Vagina (tissue), 2 donors: ENCODE measurements at places on chromosomes 13 and 19. TPM values are rescaled to one million over a fixed set of nuclear protein-coding genes. Genes with fewer than 3 reads are reported as not detected.

DNA sequence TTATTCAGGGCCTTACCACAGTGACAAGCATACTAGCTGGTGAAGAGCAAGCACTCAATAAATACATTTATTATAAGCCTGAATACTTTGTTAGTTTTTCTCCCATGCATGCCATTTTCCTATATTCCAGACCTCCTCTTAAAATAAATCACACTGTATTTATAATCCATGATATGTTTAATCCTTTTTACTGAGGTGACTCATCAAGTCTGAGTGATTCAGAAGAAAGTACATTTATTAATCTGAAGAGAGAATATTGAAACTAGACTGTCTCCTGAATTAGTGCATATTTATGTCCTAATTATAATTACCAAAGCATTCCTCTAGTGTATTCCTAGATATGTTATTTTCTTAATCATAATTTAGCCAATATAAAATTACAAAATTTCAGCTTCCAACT is 323.3 kb downstream of the NALCN start:
- no peak for DNase-seq
- H3K4me1 ChIP-seq: no peaks in the 10 kb centered on the region
- no peaks in the 10 kb centered on the region for H3K36me3 ChIP-seq
- no peak overlapping the region for H3K27ac ChIP-seq

DNA sequence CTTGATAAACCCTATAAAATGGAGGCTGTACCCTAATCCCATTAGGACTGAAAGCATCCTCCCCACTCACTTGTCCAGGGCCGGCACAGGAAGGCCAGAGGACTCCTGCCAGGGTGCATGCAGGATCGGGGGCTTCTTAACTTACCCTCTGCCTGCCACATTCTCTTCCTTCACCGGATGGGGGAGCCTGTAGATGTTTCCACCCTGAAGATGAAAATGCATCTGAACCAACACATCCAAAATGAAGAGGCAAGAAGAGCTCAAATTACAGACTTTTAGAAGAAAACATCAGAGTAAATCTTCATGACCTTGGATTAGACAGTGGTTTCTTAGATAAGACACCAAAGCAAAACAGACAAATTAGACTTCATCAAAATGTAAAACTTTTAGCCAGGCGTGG is 25.9 kb upstream of the NAPA start:
- H3K4me3 ChIP-seq: no peak overlapping the region
- H3K27ac ChIP-seq: no peak overlapping the region

DNA sequence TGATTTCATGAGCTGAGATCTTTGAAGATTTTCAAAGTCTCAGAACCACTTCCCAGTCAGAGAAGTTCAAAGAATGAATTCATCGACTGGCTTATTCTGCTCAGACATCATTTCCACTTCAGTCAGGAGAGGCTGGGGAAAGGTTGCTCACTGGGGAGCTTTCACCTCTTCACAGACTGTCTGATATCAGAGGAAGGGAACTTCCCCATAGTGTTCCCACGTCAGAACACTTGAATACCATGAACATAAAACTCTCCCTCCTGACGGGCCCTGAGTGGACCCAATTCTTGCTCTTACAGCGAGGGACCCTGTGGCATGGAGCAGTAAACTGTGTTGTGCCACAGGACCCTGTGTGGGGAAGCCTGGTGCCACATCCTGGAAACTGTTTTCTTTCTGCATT is 492.6 kb downstream of the COG6 start:
- no peaks in the 10 kb centered on the region for H3K27me3 ChIP-seq
- peaks cover 19% of the 10 kb centered on the region for H3K4me1 ChIP-seq

DNA sequence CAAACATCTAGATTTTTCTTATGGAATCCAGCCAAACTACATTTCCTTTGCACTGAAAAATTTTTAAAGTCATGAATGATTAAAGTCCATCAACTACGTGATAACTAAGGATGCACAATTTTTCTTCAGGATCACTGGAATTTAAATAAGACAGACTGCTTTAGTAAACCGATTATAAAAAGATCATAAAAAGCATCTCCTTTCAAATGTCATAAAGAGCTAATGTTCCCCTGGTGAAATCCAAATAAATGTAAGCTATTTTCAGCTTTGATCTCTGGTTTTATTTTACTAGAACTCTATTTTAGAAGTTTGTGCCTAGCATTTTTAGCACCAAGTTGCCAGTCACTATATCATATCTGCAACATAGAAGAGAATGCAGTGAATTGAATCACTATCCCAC is 460.8 kb downstream of the RFC3 start:
- H3K27ac ChIP-seq: no peak overlapping the region
- H3K27me3 ChIP-seq: no peaks in the 10 kb centered on the region
- DNase-seq: no peak

- H3K27me3 ChIP-seq: no peaks in the 10 kb centered on the region
- no peak for DNase-seq
- peak overlapping the region; percentile 8 for H3K27ac ChIP-seq
- H3K4me1 ChIP-seq: peaks cover 25% of the 10 kb centered on the region
- peak overlapping the region; percentile 31 for H3K4me3 ChIP-seq
- no peaks in the 10 kb centered on the region for H3K36me3 ChIP-seq
Observed at GRCh38 chr13:74063533-74064100, 70.6 kb downstream of the KLF12 start.

The CEACAM1 gene
- total RNA-seq: 24.3 TPM

The KCNRG gene
- not detected for total RNA-seq

The BEST2 gene
- total RNA-seq: 1.2 TPM

The FRY gene
- total RNA-seq: 11.0 TPM

The C19orf53 gene
- 189 TPM for total RNA-seq
